ENCODE measurements at places on chromosomes 7 and 10. TPM values are rescaled to one million over a fixed set of nuclear protein-coding genes. Genes with fewer than 3 reads are reported as not detected.

IDI2 gene
- not detected for total RNA-seq

LRRC17 gene
- 103 TPM for total RNA-seq

LRRC18 gene
- not detected for total RNA-seq

PHKG1 gene
- 1.3 TPM for total RNA-seq

KIAA1549 gene
- total RNA-seq: 1.6 TPM

GNGT1 gene
- total RNA-seq: not detected

GDF10 gene
- total RNA-seq: 5.5 TPM

RNLS gene
- 9.3 TPM for total RNA-seq

GLCCI1 gene
- total RNA-seq: 7.8 TPM

PTF1A gene
- not detected for total RNA-seq

HOXA13 gene
- not detected for total RNA-seq

HOXA10 gene
- total RNA-seq: not detected

TFR2 gene
- 1.9 TPM for total RNA-seq

RBP3 gene
- not detected for total RNA-seq

FBXO24 gene
- total RNA-seq: 0.13 TPM

All from smooth muscle cell of the pulmonary artery (primary cell).